Cardiac ventricle fibroblast (primary cell): ENCODE measurements at places on chromosomes 1 and 21. TPM values are rescaled to one million over a fixed set of nuclear protein-coding genes. Genes with fewer than 3 reads are reported as not detected.

TRIM67 gene
- 0.06 and 0.15 TPM in 2 replicates for total RNA-seq

LCE3D gene
- total RNA-seq: not detected in 2 replicates

CRNN gene
- total RNA-seq: not detected in 2 replicates

KIAA0040 gene
- 0.78 and 3.1 TPM in 2 replicates for total RNA-seq

DCAF8 gene
- 54.7 and 56.3 TPM in 2 replicates for total RNA-seq

ADPRS gene
- 28.8 and 32.7 TPM in 2 replicates for total RNA-seq

KRTAP11-1 gene
- total RNA-seq: not detected in 2 replicates

S100A2 gene
- total RNA-seq: 0.24 and 1.9 TPM in 2 replicates

CACNA1S gene
- not detected in 2 replicates for total RNA-seq

CCDC181 gene
- 0.15 TPM in 1 of 2 replicates, not detected in the other for total RNA-seq

SNRNP40 gene
- total RNA-seq: 31.0 and 33.5 TPM in 2 replicates

RGS13 gene
- total RNA-seq: not detected in 2 replicates

KIFAP3 gene
- total RNA-seq: 12.8 and 19.0 TPM in 2 replicates

ZMYND12 gene
- 1.2 and 1.6 TPM in 2 replicates for total RNA-seq

JMJD4 gene
- 13.5 and 17.3 TPM in 2 replicates for total RNA-seq

BOLA1 gene
- total RNA-seq: 25.7 and 29.7 TPM in 2 replicates

PCP4L1 gene
- total RNA-seq: not detected in 2 replicates

TTC24 gene
- total RNA-seq: not detected in 2 replicates

CD101 gene
- 0.49 and 0.56 TPM in 2 replicates for total RNA-seq

OR2L2 gene
- total RNA-seq: not detected in 2 replicates

HECTD3 gene
- total RNA-seq: 26.5 and 29.0 TPM in 2 replicates

CFAP57 gene
- 0.50 and 0.59 TPM in 2 replicates for total RNA-seq

LAPTM5 gene
- total RNA-seq: 1.2 and 1.3 TPM in 2 replicates

PRRX1 gene
- 113 and 143 TPM in 2 replicates for total RNA-seq

SFN gene
- total RNA-seq: not detected in 2 replicates

KTI12 gene
- total RNA-seq: 9.9 and 10.4 TPM in 2 replicates

FCRL6 gene
- not detected in 2 replicates for total RNA-seq

SEMA4A gene
- 1.8 TPM in 1 of 2 replicates, not detected in the other for total RNA-seq

KCNC4 gene
- 4.1 and 4.6 TPM in 2 replicates for total RNA-seq

SV2A gene
- total RNA-seq: 0.87 and 1.8 TPM in 2 replicates

UBL4B gene
- total RNA-seq: not detected in 2 replicates

CYP4X1 gene
- 9.4 and 13.3 TPM in 2 replicates for total RNA-seq

OVAAL gene
- total RNA-seq: not detected in 2 replicates

S100A1 gene
- 0.29 TPM in 1 of 2 replicates, not detected in the other for total RNA-seq

KPRP gene
- not detected in 2 replicates for total RNA-seq

CLCA4 gene
- not detected in 2 replicates for total RNA-seq

TOR1AIP1 gene
- total RNA-seq: 60.3 and 66.8 TPM in 2 replicates

SPRR4 gene
- not detected in 2 replicates for total RNA-seq

ZBTB17 gene
- 9.2 and 10.0 TPM in 2 replicates for total RNA-seq

COL9A2 gene
- 1.1 and 1.3 TPM in 2 replicates for total RNA-seq

CITED4 gene
- total RNA-seq: 4.3 and 7.2 TPM in 2 replicates

FAM72B gene
- 0.10 and 0.12 TPM in 2 replicates for total RNA-seq

E2F2 gene
- total RNA-seq: 0.06 and 0.15 TPM in 2 replicates

AMY1B gene
- total RNA-seq: not detected in 2 replicates

OR2T29 gene
- not detected in 2 replicates for total RNA-seq

EXOC8 gene
- 11.8 and 12.5 TPM in 2 replicates for total RNA-seq

ALPL gene
- total RNA-seq: 98.3 and 104 TPM in 2 replicates

CFHR3 gene
- 0.31 TPM in 1 of 2 replicates, not detected in the other for total RNA-seq

SHISAL2A gene
- not detected in 2 replicates for total RNA-seq

FAM3B gene
- total RNA-seq: not detected in 2 replicates

FMOD gene
- 27.9 and 29.1 TPM in 2 replicates for total RNA-seq
